ENCODE measurements at places on chromosomes 3 and 15.

- DNase-seq, result no peak
Observed at GRCh38 chr3:100402891-100403290, 1.6 kb downstream of the LNP1 start.

DNA sequence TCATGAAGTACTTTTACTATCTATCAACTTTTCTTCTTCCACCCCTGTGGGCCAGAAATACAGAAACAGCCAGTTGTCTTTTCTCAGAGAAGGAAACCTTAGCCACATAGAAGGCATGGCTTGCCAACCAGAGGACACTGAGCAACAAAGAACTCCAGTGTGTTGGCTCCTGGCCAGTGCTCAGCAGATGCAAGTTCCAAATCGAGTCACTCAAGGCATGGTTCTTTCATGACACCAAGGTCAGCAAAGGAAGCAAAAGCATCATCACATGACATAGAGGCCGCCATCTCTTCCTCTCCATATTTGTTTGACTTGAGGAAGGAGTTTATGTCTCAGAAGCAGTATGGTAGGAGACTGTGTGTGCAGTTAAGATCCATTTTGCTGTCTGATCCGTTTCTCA is 92.2 kb downstream of the MYLK start:
- DNase-seq, result no peak

GRCh38 chr15:60829416-60829815 is 350.5 kb upstream of the ICE2 start:
- no peak for DNase-seq

DNA sequence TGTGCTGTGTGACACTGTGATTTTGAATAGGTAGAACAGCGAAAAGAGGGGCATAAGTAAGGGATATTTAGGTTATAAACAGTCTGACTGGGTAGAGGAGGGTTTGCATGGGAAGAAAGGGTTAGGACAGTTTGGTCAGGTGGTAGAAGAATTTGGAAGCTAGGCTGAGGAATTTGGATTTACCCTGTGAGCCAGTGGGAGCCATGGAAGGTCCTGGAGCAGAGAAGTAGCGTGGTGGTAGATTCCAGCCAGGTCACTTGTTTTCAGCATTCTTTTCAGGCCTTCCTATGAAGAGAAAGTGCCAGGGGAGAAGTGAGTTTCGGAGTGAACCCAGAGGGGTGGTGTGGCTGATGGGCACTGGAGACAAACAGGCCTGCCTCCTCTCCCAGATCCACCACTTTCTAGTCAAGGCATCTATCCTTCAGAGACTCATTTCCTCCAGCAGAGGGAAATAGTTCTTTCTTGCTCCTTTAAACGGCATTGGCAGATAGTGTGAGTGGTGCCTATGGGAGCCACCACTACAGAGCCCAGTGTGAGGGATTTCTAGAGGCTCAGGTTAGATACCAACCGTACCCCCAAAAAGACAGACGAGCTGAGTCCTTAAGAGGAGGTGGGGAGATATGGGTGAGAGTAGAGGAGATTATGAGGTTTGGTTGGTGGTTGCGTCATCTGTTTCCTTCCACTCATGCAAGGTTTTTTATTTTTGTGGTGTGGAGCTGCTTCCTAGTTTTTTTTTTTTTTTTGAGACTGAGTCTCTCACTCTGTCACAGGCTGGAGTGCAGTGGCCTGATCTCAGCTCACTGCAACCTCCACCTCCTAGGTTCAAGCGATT is 21.2 kb downstream of the PXK start:
- DNase-seq, result no peak
